ENCODE measurements at places on chromosomes 1 and 21.

DNA sequence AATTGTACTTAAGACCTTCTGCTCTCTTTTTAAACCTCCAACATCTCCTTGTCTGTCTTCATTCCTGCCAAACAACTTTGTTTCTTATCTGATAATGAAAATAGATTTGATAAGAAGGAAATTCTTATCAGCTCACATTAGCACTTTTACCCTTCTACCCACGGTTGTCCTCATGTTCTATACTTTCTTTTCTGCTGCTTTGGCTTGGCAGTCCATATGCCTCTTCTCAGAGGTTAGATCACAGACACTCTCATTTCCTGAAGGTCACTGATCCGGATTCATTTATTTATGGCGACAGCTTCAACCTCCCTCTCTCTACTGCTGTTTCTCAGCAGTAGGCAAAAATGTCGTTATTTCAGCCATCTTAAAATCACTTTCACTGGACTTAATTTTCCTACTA, 2015.8 kb downstream of the NCAM2 start:
- DNase-seq: no peak

GRCh38 chr21:44616591-44616926, 4.7 kb downstream of the KRTAP10-8 start:
- no peak for DNase-seq

- DNase-seq: no peak
Observed at GRCh38 chr1:51168266-51168845, 66.3 kb downstream of the C1orf185 start.

DNA sequence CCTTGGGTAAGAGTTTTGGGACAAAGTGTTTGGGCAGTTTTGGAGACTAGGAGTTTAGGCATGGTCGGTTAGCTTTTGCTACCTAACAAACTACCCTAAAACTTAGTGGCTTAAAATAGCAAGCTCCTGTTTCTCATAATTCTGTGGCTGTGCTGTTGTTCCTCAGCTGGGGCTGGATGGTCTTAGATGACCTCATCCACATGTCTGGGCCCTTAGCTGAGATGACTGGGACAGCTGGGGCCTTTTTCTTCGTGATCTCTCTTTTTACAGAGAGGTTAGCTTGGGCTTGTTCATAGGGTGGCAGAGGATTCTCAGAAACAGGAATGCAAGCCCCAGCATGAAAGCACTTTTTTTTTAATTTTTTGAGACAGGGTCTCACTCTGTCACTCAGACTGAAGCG, 6.6 kb downstream of the ATP1A4 start:
- no peak for DNase-seq

DNA sequence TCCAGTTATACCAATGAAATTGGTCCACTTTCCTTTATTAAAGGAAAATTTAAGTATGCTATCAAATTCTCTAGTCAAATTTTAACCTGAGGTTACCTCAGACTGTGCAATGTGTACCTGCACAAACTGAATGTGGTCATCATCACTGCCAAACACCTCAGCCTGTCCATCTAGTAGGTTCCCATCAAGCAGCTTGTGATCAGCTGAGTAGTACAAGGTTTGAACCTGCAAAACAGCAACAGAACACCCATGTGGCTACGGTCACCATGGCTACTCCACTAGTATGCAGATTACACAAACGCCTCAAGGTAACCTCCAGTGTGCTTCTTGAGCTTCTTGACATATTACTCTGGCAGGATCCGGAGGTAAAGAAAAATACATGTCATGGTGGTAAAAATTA, 11.6 kb downstream of the IVNS1ABP start:
- DNase-seq: no peak

GRCh38 chr1:184632415-184633175, 122.1 kb downstream of the EDEM3 start:
- no peak for DNase-seq

DNA sequence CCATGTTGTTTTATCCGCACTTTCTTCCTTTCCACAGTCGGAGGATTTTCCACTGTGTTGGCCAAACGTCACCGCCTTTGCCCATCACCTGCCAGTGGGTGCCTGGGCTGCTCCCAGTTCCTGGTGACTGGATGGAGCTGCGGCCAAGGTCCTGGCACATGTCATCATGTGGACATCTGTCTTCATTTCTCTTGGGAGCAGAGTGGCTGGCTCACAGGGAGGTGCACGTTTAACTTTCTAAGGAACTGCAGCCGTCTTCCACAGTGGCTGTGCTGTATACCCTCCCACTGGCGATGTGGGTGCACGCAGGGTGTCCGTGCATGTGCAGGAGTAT, 19.5 kb upstream of the RNF223 start:
- DNase-seq: no peak

GRCh38 chr1:234265861-234266260, 107.4 kb upstream of the COA6 start:
- no peak for DNase-seq

DNA sequence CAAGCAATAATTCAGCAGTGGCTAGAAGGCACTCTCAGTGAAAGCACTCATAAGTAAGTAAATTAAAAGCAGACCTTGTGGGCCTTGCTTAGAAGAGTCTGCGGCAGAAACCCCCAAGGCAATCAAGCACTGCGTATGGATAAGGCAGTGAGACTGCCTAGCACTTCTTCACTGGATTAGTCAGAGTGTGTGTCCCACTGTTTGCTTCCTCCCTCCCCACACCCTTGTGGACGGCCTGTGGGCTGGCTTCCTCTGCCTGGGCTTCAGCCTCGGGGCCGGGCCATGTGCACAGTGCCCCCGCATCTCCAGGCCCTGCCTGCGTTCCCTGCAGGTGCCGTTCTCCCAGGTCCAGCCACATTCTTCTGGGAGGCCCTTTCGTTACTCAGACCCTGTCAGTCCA, 23.8 kb downstream of the AGT start:
- DNase-seq: no peak

GRCh38 chr1:243572940-243573339, 277.1 kb downstream of the AKT3 start:
- DNase-seq: no peak

- DNase-seq: no peak
Observed at GRCh38 chr1:67853704-67854103, 20.4 kb upstream of the GNG12 start.

GRCh38 chr21:22297575-22297974, 1299.4 kb downstream of the NCAM2 start:
- no peak for DNase-seq

DNA sequence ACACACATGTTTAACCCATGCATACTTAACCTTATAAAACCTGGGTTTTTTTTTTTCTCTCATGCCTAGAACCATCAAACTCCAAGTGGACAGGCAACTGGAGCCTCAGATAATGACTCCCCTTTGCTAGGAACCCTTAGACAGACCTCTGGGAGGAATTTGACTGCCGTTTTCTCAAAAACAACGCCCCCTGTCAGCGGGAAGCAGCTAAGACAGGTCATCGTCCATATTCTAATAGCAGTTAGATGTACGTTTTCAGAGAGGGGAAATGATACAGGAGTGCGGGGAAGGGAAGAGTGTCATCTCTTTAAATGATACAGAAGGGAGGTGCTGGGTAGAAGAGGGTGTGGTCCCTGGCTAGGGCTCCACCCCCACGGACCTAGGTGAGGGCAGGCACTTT, 34.7 kb downstream of the LRRC3 start:
- DNase-seq: no peak

GRCh38 chr1:112317140-112317539, 78.9 kb upstream of the CTTNBP2NL start:
- DNase-seq: no peak

DNA sequence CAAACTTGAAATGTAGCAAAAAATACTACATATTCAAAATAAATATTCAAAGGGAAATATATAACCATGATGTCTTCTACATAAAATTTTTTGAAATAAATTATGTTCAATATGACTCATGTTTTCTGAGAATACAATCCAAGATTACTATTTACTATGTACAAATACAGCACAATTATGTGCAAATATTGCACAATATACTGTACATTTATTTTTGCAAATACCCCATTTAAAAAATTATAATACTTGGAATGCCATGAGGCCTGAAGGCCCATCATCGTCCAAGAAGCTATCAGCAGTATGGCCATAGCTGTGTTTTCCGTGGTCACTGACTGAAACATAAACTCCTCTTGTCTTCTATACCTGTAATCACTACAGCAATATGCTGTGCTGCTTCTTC, 12.3 kb downstream of the CCDC181 start:
- no peak for DNase-seq

GRCh38 chr21:25420831-25421230, 186.4 kb downstream of the MRPL39 start:
- no peak for DNase-seq

- DNase-seq: no peak
Observed at GRCh38 chr1:174700775-174701174, 253.0 kb downstream of the GPR52 start.

DNA sequence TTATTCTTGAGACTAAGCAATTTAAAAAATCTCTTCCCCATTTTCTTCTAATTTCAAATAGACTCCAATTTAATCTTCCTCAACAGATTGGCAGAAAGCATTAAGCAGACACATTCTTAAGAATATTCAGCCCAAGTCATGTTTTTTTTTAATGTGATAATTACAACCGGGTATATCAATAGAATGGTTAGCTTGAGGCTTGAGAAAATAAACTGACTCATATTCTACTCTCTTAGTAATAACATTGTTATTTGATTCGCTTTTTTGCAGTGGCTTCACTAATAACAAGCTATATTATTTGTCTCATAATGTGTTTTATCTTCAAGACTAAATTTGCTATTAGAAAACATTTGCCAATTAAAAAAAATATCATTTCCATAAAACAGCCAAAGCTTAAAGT, 488.6 kb upstream of the RGS18 start:
- DNase-seq: no peak

DNA sequence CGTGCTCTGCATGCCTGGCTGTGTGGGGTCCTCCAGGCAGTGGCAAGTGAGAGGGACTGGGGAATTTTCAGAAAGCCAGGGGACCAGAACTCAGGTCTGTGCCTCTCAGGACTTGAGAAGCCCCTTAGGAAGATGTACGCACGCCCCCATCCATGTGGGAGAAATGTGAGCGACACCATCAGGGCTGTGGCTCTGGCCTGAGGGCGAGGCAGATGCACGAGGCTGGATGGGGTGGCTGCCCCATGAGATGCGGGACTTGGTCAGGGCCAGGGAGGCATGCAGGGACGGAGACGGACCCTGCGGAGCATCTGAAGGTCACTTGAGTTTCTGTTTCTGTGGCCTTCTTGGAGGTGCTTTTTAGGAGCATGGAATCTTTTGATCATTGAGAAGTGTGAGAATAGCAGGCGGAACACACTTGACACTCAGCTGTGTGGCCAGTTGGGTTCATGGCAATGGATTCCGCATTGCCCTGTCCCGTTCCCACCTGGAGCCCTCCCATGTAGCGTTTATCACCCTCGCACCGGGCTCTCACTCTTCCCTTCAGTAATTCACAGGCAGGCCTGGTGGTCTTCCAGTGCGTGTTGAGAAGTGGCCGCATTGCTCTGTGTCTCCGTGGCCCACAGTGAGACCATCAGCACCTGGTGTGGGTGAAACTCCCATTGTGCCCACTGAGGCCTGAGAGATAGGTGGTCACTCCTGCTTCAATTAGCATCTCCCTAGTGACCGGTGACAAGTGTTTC, 30.7 kb upstream of the ACTRT2 start:
- no peak for DNase-seq

DNA sequence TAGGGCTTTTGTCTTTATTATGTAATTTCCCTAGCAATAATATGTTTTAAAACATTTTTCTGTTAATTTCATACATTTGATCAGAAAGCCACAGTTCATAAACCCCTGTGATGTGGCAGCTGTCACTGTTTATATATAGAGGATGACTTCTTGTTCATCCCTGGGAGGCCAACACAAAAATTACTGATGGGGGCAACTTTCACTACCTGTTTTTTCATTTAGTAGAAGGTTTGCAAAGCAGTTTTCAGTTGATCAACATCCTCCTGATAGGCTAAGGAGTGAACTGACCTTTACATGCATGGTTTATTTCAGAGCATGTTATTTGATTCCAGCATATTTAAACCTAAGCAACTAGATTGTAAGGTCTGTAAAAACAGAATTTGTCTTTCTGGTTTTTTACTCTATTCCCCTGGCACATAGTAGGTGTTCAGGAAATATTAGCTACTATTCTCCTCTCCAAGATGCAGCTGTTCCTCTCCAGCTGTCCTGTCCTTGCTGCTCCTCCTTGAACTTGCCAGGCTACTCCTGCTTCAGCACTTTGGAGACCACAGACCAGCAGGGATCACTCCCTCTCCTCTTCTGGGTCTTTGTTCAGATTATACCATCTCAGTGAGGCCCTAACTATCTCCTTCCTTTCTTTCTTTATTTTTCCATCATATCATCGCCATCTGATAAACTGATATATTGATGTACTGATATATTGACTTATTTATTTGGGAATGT, 54.7 kb downstream of the ROR1 start:
- DNase-seq: no peak

DNA sequence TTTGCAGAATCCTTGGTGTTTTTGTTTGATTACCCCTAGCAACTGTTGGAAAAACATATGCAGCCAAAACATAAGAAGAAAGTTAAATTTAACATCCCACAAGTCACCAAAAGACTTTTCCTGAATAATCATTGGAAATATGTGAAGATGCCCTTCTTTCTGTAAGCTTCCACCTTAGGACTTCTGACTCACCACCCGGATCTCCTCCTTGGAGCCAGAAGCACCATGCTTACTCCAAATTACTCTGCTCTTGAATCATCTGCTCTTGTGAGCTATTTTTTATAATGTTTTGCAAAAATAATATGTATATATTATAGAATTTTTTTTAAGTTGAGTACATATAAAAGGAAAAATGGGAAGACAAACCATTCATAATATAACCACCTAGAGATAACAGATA, 391.7 kb downstream of the KCTD3 start:
- DNase-seq: no peak

DNA sequence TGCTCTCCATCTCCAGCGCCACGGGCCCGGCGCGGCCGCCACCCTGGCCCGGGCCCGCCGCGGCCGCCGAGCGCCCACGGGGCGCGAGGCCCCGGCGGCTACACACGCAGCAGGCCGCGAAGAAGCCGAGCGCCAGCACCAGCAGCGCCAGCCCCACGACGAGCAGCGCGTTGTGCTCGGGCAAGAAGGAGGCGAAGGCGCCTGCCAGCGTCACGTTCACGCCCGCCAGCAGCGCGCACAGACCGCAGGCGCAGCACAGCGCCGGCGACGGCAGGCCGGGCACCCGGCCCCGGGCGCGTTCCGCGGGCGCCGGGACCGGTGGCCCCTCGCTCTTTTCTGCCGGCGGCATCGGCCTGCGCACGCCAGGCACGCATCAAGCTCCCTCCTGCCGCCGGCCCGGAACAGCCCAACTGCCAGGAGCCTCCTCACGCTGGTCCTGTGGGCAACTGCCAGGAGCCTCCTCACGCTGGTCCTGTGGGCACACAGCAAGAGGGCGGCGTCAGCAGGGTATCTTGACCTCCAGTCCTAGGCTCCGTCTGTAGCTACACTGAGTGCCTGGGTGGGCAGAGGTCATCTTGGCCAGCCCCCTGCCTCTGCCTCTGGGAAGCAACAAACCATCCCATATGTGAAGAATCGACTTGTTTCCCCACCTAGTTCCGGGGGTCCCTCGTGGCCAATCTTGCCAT, 18.1 kb downstream of the KNCN start:
- no peak for DNase-seq
